Sigmoid colon (tissue), 7 donors: ENCODE measurements at places on chromosomes 12 and 14.

- DNase-seq: no peak
These were observed 68.4 kb upstream of the PPM1H start for GRCh38 chr12:63003223-63003819.

- peak; percentile 92 for DNase-seq
These were observed 33.7 kb upstream of the MAP1LC3B2 start for GRCh38 chr12:116525418-116526001.

- no peak for DNase-seq
These were observed 98.7 kb upstream of the RFLNA start for GRCh38 chr12:124196236-124196635.

GRCh38 chr14:35400648-35401421 lies 3.7 kb downstream of the NFKBIA start:
- DNase-seq: peak; percentile 63

DNA sequence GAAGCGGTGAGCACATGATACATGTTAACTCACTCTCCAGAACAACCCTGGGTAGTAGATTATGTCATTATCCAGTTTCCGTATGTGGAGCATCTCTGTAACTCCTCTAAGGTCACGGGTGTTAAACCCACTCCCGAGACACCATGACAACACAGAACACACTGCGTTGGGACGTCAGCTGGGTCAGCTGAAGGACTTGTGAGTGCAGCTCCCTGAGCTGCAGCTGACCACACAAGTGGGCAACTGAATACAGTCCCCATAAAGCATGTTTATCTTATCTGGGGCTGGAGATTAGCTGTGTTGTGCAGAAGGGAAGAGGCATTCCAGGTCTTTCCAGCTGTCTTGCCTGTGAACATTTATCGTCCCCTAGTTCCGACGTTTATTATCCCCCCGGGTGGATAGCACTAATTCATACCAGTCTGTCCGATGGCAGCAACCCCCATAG lies 211.5 kb downstream of the CHST11 start:
- no peak for DNase-seq

- no peak for DNase-seq
These were observed 306.1 kb downstream of the ADAMTS20 start for GRCh38 chr12:43245947-43246346.
